Nephron progenitor cell (in vitro differentiated cells): ENCODE measurements at places on chromosomes 3 and 15.
A peak's percentile ranks its signal among the peaks of the same experiment; 100 is the strongest.

DNA sequence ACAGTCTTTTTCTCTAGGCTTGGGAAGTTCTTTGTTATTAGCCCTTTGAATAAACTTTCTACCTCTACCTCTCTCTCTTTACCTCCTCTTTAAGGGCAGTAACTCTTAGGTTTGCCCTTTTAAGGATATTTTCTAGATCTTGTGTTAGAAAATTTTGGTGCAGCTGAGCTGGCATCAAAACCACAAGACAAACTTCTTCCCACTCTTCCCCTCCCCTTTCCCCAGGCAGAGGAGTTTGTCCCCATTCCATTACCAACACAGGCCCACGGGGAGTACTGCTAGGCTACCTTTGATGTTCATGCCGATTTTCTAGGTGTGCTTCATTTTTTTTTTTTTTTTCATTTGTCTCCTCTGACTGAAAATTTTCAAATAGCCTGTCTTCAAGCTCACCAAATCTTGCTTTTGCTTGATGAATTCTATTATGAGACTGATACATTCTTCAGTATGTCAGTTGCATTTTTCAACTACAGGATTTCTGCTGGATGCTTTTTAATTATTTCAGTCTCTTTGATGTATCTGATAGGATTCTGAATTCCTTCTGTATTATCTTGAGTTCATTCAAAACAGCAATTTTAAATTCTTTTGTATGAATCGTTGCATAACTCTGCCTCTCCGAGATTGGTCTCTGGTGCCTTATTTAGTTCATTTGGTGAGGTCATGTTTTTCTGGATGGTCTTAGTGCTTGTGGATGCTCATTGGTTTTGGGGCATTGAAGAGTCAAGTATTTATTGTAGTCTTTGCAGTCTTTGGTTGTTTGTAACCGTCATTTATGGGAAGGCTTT lies 112.0 kb downstream of the UBE2E2 start:
- DNase-seq: no peak

DNA sequence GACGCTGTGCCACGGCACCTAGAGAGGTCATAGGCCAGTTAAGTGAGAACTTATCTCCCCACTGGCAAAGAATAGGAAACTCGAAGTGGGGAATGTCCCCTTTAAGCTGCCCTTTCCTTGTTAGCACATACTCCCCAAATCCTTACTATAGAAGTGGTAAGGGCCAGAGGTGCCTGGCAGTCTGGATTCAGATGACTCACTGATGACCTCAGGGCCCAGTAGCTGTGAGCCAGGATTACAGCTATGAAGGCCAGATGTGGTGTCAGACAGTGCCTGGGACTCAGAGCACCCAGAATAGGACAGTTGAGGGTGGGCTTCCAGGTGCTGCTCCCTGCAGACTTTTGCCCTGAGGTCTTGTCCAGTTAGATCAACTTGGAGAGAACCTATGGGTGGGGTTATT lies 37.7 kb downstream of the PDIA5 start:
- DNase-seq: no peak

DNA sequence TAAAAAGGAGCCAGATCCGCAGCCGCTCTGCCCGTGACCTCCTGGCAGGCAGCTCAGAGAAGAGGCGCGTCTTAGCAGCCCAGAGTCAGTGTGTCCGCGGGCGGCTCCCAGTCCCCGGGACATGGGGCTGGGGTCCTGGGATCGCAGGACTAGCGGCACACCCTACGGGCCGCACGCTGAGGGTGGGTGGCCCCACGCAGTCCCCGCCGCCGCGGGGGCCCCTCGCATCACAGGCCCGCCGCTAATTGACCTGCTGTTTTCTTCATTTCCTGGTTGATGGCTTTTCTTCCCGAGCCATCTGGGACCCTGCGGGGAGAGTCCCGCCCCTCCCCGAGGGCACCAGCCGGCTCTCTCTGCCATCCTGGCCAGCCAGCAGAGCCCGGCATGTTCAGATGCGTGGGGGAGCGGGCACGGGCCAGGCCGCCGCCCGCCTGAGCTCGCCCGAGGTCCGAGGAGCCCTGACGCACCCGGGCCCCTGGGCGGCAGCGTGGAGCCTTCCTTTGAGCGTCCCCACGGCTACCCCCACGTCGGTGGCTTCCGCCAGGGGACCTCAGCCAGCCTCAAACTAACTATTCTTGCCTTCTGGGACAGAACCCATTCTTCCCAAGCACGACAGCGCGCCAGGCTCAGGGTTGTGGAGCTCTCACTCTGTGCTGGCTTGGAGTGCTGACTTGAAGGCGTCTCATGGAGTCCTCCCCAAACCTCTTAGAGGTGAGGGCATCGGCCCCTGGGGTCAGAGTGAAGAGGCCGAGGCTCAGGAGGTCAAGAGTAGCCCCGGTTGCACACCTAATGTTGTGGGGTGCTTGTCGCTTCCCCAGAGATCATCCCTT lies 34.6 kb upstream of the CACNA2D3 start:
- DNase-seq: peak; percentile 38

- no peak for DNase-seq
Measured at GRCh38 chr15:48020166-48020565, 100.6 kb upstream of the SLC24A5 start.

DNA sequence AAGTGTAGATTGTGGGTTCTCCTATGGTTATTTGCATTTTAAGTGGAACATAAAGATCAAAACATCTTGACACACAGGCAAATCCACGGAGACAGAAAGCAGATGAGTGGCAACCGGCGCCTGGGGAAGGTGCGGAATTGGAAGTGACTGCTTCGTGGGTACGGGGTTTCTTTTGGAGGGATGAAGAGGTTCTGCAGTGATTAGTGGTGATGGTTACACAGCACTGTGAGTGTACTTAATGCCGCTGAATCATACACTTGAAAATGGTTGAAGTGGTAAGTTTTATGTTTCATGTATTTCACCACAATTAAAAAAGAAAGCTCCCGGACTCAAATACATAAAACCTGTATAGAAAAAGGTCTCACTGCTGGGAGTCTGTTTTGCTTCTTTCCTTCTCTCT lies 18.5 kb upstream of the VPS33B start:
- no peak for DNase-seq
